Activated CD4-positive, alpha-beta memory T cell treated with anti-CD3 and anti-CD28 coated beads, Interleukin-2, amount 10 ng/mL, durations not matched to agents 7 days and 5 days (primary cell): ENCODE measurements at places on chromosomes 12 and 14. TPM values are rescaled to one million over a fixed set of nuclear protein-coding genes. Genes with fewer than 3 reads are reported as not detected.

DHRS7 gene
- total RNA-seq, result 76.5 TPM

SYNE2 gene
- 82.4 TPM for total RNA-seq

CATSPERB gene
- 2.5 TPM for total RNA-seq

POTEG gene
- total RNA-seq, result not detected

IGF1 gene
- total RNA-seq, result 0.48 TPM

- DNase-seq, result no peak
Measured at GRCh38 chr12:16221776-16222175, 55.7 kb downstream of the SLC15A5 start.

DNA sequence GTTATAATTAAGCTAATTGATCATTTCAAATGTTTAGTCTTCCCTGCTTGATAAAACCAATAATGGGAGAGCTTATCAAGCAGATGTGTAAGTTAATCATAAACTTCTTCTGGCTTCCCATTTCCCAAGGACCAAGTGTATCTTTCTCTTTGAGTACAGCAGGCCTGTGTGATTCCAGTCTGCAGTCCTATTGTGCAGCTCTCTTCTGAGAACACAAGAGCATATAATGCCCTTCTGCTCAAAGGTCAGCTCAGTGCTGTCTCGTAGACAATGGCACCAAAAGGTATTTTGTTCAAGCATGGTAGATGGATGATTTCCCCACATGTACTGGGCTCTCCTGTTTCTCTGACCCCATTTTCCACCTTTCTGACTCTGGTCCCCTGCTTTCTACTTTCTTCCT, 101.8 kb upstream of the DYRK2 start:
- DNase-seq, result no peak

DNA sequence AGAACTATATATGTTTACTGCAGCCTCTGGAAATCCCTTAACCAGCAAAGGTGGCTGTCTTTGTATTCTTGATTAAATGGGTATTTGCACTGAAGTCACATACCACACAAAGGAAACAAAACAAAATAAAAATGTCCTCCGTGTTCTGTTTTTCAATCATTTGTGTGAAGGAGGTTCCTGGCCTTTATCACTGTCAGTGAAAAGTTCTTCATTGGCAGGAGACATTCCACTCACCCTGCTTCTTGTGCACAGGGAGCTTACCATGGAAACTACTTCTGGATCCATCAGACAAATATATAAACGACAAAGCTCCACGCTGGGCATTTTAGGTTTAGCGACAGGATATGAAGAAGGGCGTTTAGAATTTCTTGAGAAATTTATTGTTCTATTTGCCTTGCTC, 5.7 kb upstream of the NKX2-8 start:
- DNase-seq, result no peak

- DNase-seq, result no peak
Measured at GRCh38 chr12:46264057-46264456, 4.8 kb downstream of the SLC38A1 start.

- DNase-seq, result no peak
Measured at GRCh38 chr12:13152281-13152680, 44.2 kb upstream of the EMP1 start.

- DNase-seq, result no peak
Measured at GRCh38 chr14:100438678-100439592, 115.8 kb downstream of the SLC25A47 start.

- DNase-seq, result no peak
Measured at GRCh38 chr12:40921563-40922163, 229.4 kb downstream of the CNTN1 start.

DNA sequence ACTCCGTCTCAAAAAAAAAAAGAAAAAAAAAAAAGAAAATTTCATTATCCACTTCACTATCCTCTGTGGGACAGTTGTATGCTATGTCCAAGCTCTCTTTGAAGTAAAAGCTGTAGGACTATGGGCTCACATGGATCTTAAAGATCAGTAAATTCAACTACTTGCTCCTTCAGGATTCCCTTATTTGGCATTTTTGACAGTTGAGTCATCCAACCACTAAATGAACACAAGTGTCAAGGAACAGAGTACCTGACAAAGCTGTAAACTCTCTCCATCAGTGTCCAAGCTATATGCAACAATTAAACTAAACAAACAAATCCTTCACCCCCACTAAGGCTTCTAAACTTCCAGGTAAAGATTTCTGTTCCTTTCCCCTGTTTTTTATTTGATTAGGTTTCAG, 177.0 kb downstream of the CEP128 start:
- no peak for DNase-seq

DNA sequence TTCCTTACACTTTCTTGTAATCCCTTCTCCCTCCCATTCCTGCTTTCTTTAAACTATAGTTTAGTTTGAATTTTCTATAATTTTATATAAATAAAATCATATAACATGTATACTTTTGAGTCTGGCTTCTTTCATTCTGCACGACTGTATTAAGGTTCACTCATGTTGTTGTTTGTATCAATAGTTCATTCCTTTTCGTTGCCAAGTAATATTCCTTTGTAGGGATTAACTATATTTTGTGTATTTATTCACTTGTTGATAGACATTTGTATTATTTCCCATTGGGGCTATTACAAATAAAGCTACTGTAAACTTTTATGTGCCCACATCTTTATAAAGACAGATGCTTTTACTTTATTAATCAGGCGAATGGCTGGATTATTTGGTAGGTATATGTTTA, 39.4 kb upstream of the TBC1D15 start:
- no peak for DNase-seq

GRCh38 chr12:38934686-38935085, 29.3 kb upstream of the CPNE8 start:
- no peak for DNase-seq

GRCh38 chr12:42648061-42648460, 58.5 kb upstream of the PRICKLE1 start:
- DNase-seq, result no peak

GRCh38 chr12:124971603-124972002, 17.3 kb downstream of the DHX37 start:
- DNase-seq, result no peak

DNA sequence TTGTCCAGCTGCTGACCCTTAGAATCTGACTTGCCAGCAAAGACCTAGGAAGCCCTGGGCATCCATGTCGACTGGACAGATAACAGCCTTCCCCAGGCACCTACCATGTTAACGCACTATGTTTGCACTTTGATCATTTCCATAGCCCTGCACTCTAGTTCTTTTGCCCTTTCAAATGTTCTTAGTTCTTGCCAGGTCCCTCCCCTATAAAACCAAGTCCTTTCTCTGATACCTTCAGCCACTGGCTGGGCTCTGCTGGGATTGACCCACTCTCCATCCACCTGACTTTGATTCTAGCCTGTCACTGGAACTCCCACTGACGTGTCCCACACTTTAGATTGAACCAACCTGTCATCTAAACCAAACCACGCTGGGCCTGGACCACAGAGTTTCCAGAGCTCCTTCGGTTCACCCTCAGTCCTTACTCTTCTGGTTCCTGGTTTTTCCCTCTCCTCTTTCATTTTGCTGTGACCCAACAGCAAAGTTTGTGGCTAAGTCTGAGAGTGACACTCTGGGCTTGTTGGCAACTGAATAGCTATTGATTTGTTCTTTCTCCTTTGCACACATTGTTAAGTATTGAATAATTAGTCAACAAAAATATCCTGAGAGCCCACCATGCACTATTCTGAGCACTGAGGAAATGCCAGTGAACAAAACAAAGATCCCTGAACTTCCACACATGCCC, 51.8 kb upstream of the STK38L start:
- no peak for DNase-seq
